Peyer's patch (tissue), 4 donors: ENCODE measurements at places on chromosomes 4 and X. TPM values are rescaled to one million over a fixed set of nuclear protein-coding genes. Genes with fewer than 3 reads are reported as not detected.
A peak's percentile ranks its signal among the peaks of the same experiment; 100 is the strongest.

Gene ZAR1
- total RNA-seq = not detected

Gene SPANXA1
- total RNA-seq = not detected

GRCh38 chrX:17441965-17442364 lies 67.0 kb downstream of the NHS start:
- H3K36me3 ChIP-seq = no peaks in the 10 kb centered on the region
- DNase-seq = no peak
- no peaks in the 10 kb centered on the region for H3K27me3 ChIP-seq
- H3K27ac ChIP-seq = no peak overlapping the region

Gene KLHL34
- 5.1 TPM for total RNA-seq

- H3K4me3 ChIP-seq = no peak overlapping the region
- DNase-seq = no peak
- H3K4me1 ChIP-seq = no peaks in the 10 kb centered on the region
- no peak overlapping the region for H3K27ac ChIP-seq
- no peaks in the 10 kb centered on the region for H3K36me3 ChIP-seq
- no peaks in the 10 kb centered on the region for H3K27me3 ChIP-seq
Measured at GRCh38 chrX:112012360-112012759, 70.2 kb downstream of the TRPC5 start.

Gene GABRB1
- not detected for total RNA-seq

Gene CT45A2
- not detected for total RNA-seq

Gene ITM2A
- total RNA-seq = 9.8 TPM

Gene GPR78
- total RNA-seq = not detected

GRCh38 chr4:67922697-67923096 lies 38.9 kb upstream of the TMPRSS11D start:
- H3K4me3 ChIP-seq = no peak overlapping the region
- H3K4me1 ChIP-seq = no peaks in the 10 kb centered on the region
- no peak overlapping the region for H3K27ac ChIP-seq

GRCh38 chrX:46152756-46153155 lies 392.5 kb downstream of the ZNF674 start:
- no peaks in the 10 kb centered on the region for H3K36me3 ChIP-seq
- no peaks in the 10 kb centered on the region for H3K27me3 ChIP-seq
- no peak for DNase-seq
- no peak overlapping the region for H3K27ac ChIP-seq
- no peak overlapping the region for H3K4me3 ChIP-seq
- H3K4me1 ChIP-seq = no peaks in the 10 kb centered on the region

DNA sequence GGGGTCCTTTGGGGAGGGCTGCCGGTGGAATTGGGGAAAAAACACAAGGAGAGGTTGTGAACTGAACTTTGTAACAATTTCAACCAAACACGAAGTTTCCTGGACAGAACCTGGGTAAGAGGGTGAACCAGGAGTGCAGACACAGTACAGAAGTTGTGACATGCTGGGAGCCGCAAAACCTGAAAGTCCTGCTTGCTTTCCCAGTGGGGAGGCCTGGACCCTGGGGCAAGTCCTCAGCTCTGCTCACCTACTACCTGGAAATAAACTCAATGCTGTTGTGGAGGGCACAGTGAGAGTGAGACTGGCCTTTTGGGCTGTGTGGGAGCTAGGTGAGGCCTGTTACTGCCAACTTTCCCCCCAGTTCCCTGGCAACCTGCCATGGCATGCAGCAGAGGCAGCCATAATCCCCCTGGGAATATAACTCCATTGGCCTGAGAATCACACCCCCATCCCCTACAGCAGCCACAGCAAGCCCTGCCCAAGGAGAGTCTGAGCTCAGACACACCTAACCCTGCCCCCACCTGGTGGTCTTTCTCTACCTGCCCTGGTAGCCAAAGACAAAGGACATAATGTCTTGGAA lies 162.8 kb downstream of the THOC2 start:
- no peak overlapping the region for H3K27ac ChIP-seq
- H3K4me3 ChIP-seq = no peak overlapping the region
- H3K27me3 ChIP-seq = no peaks in the 10 kb centered on the region

GRCh38 chr4:183636503-183636902 lies 22.5 kb downstream of the RWDD4 start:
- DNase-seq = no peak
- no peaks in the 10 kb centered on the region for H3K4me1 ChIP-seq
- H3K27ac ChIP-seq = no peak overlapping the region
- H3K27me3 ChIP-seq = no peaks in the 10 kb centered on the region
- no peaks in the 10 kb centered on the region for H3K36me3 ChIP-seq

DNA sequence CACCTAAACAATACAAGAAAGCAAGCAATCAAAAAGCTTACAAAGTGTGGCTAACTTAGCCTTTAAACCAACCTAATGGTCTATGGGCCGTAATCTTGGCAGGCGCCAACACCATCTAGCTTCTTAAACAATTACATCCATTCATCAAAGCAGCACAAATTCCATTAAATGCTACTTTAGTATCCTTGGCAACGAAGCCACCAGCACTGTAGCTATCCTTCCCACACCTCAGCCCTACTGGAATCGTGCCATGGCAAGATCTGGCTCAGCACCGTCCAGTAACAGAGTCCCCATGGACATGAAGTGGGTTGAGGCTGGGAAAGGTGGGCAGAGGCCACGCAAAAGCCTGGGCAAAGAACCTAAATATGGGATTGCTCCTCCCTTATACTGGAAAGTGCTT lies 91.6 kb upstream of the MAP3K15 start:
- no peak overlapping the region for H3K27ac ChIP-seq
- no peaks in the 10 kb centered on the region for H3K36me3 ChIP-seq
- no peaks in the 10 kb centered on the region for H3K27me3 ChIP-seq
- no peaks in the 10 kb centered on the region for H3K4me1 ChIP-seq
- no peak overlapping the region for H3K4me3 ChIP-seq

Gene SLC38A5
- 26.4 TPM for total RNA-seq

GRCh38 chr4:25884031-25884782 lies 21.4 kb upstream of the SEL1L3 start:
- H3K27ac ChIP-seq = no peak overlapping the region
- H3K4me3 ChIP-seq = no peak overlapping the region

Gene TCEAL7
- total RNA-seq = 2.3 TPM

GRCh38 chr4:121824950-121825349 lies 1.3 kb upstream of the CCNA2 start:
- no peak overlapping the region for H3K4me3 ChIP-seq
- no peak for DNase-seq
- H3K27ac ChIP-seq = no peak overlapping the region
- H3K36me3 ChIP-seq = no peaks in the 10 kb centered on the region

DNA sequence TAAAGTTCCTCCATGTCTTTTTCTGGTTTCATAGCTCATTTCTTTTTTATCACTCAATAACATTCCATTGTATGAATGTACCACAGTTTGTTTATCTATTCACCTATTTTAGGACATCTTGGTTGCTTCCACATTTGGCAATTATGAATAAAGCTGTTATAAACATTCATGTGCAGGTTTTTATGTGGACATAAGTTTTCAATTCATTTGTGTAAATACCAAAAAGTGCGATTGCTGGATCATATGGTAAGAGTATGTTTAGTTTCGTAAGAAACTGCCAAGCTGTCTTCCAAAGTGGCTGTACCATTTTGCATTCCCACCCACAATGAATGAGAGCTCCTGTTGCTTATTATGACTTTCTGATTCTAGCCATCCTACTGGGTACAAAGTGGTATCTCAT lies 36.3 kb upstream of the ZFX start:
- no peaks in the 10 kb centered on the region for H3K4me1 ChIP-seq
- no peak overlapping the region for H3K4me3 ChIP-seq
- DNase-seq = no peak
- no peaks in the 10 kb centered on the region for H3K36me3 ChIP-seq

GRCh38 chrX:38211891-38212635 lies 8.6 kb downstream of the SRPX start:
- no peak overlapping the region for H3K27ac ChIP-seq
- no peak overlapping the region for H3K4me3 ChIP-seq
- DNase-seq = no peak
- H3K27me3 ChIP-seq = no peaks in the 10 kb centered on the region
- no peaks in the 10 kb centered on the region for H3K4me1 ChIP-seq

DNA sequence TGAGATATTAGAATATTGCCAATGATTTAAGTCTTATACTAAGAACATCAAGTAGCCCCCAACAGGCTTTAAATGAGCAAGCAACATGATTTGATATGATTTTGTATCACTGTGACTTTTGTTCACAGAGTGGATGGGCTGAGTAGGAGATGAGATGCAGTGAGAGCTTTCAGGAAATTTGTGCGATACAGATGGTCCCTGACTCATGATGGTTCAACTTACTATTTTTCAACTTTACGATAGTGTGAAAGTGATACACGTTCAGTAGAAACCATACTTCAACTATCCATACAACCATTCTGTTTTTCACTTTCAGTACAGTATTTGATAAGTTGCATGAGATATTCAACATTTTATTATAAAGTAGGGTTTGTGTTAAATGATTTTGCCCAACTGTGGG lies 78.7 kb upstream of the NWD2 start:
- no peaks in the 10 kb centered on the region for H3K27me3 ChIP-seq
- H3K36me3 ChIP-seq = no peaks in the 10 kb centered on the region
- H3K4me1 ChIP-seq = no peaks in the 10 kb centered on the region

- no peaks in the 10 kb centered on the region for H3K4me1 ChIP-seq
- H3K4me3 ChIP-seq = no peak overlapping the region
- H3K27ac ChIP-seq = no peak overlapping the region
- DNase-seq = no peak
- H3K36me3 ChIP-seq = no peaks in the 10 kb centered on the region
Measured at GRCh38 chr4:81990898-81991297, 382.9 kb downstream of the HNRNPD start.

GRCh38 chrX:71629467-71629866 lies 11.2 kb upstream of the CXCR3 start:
- H3K27me3 ChIP-seq = no peaks in the 10 kb centered on the region
- no peak overlapping the region for H3K27ac ChIP-seq
- no peak for DNase-seq
- H3K4me3 ChIP-seq = no peak overlapping the region

Gene SUPT20HL1
- total RNA-seq = not detected

- H3K36me3 ChIP-seq = no peaks in the 10 kb centered on the region
- H3K4me3 ChIP-seq = no peak overlapping the region
- no peaks in the 10 kb centered on the region for H3K27me3 ChIP-seq
- no peaks in the 10 kb centered on the region for H3K4me1 ChIP-seq
Measured at GRCh38 chr4:94813221-94813620, 55.5 kb downstream of the BMPR1B start.

DNA sequence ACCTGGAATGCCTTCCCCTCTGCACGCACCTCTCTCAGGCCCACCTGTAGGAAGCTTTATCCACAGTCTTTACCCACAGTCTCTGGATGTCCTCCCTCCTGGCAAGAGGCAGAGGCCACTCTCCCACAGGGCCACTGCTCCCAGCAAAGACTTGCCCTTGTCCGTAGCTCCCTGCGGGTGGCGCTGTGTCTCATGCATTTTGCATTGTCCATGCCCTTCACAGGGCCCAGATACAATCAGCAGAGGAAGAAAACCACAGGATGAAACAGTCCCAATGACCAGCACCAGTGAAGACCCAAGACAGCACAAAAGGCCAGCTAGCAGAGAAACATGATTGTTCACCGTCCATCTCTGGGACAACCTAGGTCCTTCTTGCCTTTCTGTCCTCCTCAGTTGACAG lies 2.1 kb upstream of the NSG1 start:
- H3K4me3 ChIP-seq = no peak overlapping the region
- no peak overlapping the region for H3K27ac ChIP-seq
- peaks cover 5% of the 10 kb centered on the region for H3K4me1 ChIP-seq
- DNase-seq = no peak
- no peaks in the 10 kb centered on the region for H3K36me3 ChIP-seq

Gene NRK
- 1.7 TPM for total RNA-seq

- no peaks in the 10 kb centered on the region for H3K36me3 ChIP-seq
- no peaks in the 10 kb centered on the region for H3K4me1 ChIP-seq
- H3K27me3 ChIP-seq = no peaks in the 10 kb centered on the region
- H3K4me3 ChIP-seq = peak within 1 kb of the TSS; percentile 7
- DNase-seq = no peak
Measured at GRCh38 chr4:75555294-75556164, at the start of gene ODAPH. Gene ODAPH (plus strand): TSS chr4:75556066. CDS start chr4:75556083, 17 bp downstream.

- DNase-seq = no peak
- H3K27ac ChIP-seq = no peak overlapping the region
- no peaks in the 10 kb centered on the region for H3K4me1 ChIP-seq
- H3K27me3 ChIP-seq = no peaks in the 10 kb centered on the region
- H3K4me3 ChIP-seq = no peak overlapping the region
Measured at GRCh38 chr4:164935363-164935762, 42.1 kb downstream of the TRIM61 start.

GRCh38 chrX:40149286-40150175 lies 51.8 kb upstream of the BCOR start:
- H3K27ac ChIP-seq = no peak overlapping the region
- H3K27me3 ChIP-seq = no peaks in the 10 kb centered on the region
- no peak overlapping the region for H3K4me3 ChIP-seq
- no peaks in the 10 kb centered on the region for H3K4me1 ChIP-seq
- no peaks in the 10 kb centered on the region for H3K36me3 ChIP-seq

DNA sequence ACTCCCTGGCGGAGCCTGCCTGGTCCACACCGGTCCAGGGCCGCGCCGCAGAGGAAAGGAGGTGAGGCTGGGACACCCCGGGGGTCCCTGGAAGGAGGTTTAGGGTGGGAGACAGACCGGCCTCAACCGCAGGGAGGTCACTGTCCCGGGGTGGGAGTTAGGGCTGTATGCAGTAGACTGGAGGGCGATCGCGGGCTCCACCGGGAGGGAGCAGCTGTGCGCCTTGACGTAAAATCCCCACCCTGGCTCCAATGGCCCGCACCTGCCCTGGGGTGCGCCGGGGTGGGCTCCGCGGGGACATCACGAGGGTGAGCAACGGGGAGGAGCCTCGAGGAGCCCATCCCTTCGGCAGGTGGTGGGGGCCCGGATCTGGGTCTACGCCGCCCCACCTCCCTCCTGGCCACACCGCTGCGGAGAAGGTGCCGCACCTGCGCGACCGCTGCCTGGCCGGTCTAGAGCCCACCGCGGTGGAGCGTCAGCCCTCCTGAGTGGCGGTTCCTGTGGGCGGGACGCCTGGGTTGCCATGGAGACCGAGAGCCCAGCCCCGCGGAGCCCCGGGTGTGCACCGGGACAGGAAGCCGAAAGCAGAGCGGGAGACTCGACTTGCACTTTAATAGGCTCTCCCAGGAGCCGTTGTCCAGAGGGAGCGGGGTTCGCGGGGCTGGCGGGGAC lies 105.1 kb downstream of the ADRA2C start:
- no peaks in the 10 kb centered on the region for H3K36me3 ChIP-seq
- H3K27ac ChIP-seq = no peak overlapping the region
- H3K4me3 ChIP-seq = no peak overlapping the region
- peak; percentile 46 for DNase-seq
- H3K4me1 ChIP-seq = no peaks in the 10 kb centered on the region
- H3K27me3 ChIP-seq = peaks cover 4% of the 10 kb centered on the region

Gene CD38
- 3.6 TPM for total RNA-seq

DNA sequence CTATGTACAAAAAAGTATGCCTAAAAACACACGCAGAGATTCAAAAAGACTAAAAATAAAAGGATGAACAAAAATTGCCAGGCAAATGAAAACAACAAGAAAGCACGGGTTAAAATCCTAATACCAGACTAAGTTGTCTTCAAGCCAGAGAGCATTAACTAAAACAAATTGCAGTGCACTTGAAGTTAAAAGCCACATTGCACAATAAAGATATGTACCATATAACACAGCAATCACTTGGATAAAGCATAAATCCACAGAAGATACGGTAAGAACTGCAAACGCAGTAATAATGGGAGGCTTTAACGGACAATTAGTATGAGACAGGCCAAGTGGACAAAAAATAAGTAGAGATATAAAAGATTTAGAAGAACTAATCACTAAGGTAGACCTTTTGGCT lies 14.9 kb downstream of the CCDC158 start:
- no peaks in the 10 kb centered on the region for H3K4me1 ChIP-seq
- H3K27me3 ChIP-seq = no peaks in the 10 kb centered on the region
- H3K4me3 ChIP-seq = no peak overlapping the region

Gene AMTN
- total RNA-seq = not detected

Gene PWWP3B
- 0.35 TPM for total RNA-seq
